ENCODE measurements at places on chromosomes 6 and 20.

GRCh38 chr6:55617272-55617671 is 38.3 kb upstream of the HMGCLL1 start:
- no peak for DNase-seq

- DNase-seq: no peak
Measured at GRCh38 chr6:456358-456867, 64.9 kb downstream of the IRF4 start.

- DNase-seq: no peak
Measured at GRCh38 chr6:168171673-168172353, 92.8 kb upstream of the FRMD1 start.

- DNase-seq: no peak
Measured at GRCh38 chr20:35347011-35347410, 54.8 kb upstream of the FAM83C start.

GRCh38 chr6:33208091-33208967 is at the start of gene RING1:
Gene RING1 (plus strand): TSS chr6:33208500. CDS start chr6:33208823, 323 bp downstream.
- peak; percentile 84 for DNase-seq

DNA sequence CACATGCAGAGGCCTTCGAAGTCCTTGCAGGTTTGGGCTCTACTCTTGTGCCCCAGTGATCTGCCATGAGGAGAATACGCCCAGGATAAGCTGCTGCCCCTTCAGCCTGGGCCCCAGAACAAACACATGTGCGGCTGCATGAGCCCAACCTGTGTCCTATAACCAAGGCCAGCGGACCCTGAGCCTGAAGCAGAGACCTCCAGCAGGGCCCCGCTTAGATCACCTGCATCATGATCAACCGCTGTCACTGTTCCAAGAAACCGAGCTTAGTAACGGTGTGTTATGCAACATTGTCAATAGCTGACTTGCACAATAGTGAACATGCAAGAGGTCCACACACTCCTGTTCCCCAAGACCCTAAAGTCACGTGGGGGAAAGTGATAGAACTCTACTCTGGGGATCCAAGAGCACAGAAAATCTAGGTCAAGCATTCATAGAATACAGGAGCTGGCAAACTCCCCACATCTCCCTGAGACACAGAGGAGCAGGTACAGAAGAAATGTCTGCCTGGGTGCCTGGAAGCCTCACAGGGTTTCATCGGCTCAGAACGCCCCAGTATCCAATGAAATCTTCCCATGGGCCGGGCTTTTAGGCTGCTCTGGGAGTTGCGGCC is 136.2 kb downstream of the BMP7 start:
- DNase-seq: no peak

Data from stimulated activated CD4-positive, alpha-beta T cell treated with anti-CD3 and anti-CD28 coated beads, Interleukin-2, amount 100 ng/mL, for 4 hours (primary cell).